ENCODE measurements at places on chromosomes 4 and X.

DNA sequence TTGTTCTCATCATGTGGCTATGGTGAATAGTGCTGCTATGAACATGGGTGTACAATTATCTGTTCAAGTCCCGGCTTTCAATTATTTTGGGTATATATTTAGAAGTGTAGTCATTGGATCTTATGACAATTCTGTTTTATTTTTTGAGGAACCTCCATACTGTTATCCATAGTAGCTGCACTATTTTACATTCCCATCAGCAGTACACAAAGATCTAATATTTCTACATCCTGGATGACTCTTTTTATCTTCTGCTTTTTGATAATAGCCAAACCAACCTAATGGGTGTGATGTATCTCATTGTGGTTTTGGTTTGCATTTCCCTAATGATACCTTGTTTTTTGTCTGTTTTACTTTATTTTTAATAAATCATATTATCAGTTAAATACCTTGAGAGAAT lies 12.9 kb upstream of the IL13RA1 start:
- DNase-seq, result no peak

- no peak for DNase-seq
Measured at GRCh38 chr4:84892950-84893349, 73.5 kb downstream of the WDFY3 start.

- no peak for DNase-seq
Measured at GRCh38 chrX:15790769-15791290, 546 bp downstream of the ZRSR2 start.

DNA sequence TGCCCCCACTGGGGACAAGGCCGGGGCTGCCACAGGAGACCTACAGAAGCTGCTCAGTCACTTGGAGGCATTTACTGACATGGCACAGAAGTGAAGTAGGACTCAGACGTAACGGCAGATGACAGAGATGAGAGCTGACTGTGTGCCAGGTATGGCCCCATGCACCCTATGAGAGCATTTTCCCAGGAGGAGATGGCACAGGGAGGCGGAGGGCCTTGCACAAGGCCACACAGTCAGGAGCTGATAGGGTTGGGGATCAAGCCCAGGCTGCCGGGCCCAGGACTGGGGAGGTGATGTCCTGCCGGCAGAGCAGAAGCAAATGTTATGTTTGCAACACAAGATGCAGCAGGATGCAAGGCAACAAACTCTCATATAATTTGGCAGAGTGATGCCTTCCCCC lies 34.1 kb downstream of the NAT8L start:
- DNase-seq, result no peak

- DNase-seq, result no peak
Measured at GRCh38 chrX:103488332-103488731, 31.0 kb downstream of the RAB40A start.

- DNase-seq, result no peak
Measured at GRCh38 chr4:78779280-78779679, 3.1 kb downstream of the BMP2K start.

- DNase-seq, result no peak
Measured at GRCh38 chrX:65837875-65838549, 170.6 kb downstream of the MSN start.

GRCh38 chrX:72280321-72280845 lies 3.3 kb upstream of the RPS4X start:
- no peak for DNase-seq

DNA sequence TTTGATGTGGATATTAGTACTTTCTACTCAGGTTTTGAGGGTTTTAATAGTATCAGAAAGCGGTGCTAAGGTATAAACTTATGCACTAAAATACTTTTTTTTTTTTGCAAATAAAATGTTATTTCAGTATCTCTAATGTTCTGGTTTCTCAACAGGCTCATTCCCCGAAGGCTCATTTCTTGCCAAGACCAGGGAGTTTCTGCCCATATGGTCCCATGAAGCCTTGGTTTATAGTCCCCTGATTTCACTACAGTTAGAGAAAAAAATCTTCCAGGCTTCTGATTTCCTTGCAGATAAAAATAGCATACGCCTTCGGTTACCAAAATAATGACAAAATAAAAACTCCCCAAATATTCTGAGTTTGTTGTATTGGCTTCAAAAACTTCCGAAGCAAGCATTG lies 814.2 kb upstream of the PABPC4L start:
- DNase-seq, result no peak

GRCh38 chrX:10039821-10040793 lies 72.9 kb downstream of the CLDN34 start:
- peak; percentile 3 for DNase-seq

- peak; percentile 27 for DNase-seq
Measured at GRCh38 chr4:165301833-165302232, 25.6 kb upstream of the MSMO1 start.

DNA sequence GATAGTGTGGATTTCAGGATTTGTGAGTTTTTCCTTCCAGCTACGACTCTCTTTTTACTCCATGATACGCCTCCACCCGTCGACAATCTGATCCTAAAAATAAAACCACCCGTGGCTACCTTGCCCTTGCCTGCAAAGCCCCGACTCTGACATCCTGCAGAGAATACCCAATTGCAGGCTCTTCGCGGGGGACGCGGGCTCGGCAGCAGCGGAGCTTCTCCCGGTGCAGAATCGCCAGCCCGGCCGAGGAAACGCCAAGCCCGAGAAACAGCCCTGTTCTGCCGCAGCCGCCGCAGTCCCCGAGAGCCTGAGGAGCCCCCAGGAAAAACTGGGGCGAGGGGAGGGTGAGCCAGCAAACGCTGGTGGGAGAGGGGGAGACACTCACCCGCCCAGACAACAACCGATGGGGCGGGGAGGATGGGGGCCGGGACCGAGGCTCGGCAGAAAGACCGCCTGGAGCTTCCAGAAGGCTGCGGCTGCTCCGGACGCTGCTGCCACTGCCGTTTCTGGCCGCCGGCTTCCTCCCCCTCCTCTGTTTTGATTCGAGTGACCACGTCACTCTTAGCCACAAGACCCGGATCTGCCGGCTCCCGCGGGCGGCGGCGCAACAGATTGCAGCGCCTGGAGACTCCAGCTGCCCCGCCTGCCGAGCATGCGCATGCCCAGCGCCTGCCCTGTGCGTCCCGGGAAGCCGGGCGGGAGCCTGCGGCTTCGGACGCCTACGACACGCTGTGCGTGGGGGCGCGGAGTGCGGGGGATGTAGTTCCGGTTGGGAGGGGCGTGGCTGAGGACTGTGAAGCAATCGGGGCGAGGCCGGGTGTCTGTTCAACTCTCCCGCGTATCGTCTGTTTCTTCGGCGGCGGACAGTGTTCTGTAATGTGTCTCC lies at the start of gene SMIM14:
TSS of gene SMIM14 (minus strand) at position 512 of the 886 bp plus-strand sequence. CDS start 33,720 bp downstream, outside the sequence.
- DNase-seq, result peak; percentile 94

GRCh38 chrX:21975812-21976211 lies 35.3 kb downstream of the SMS start:
- no peak for DNase-seq

- DNase-seq, result no peak
Measured at GRCh38 chr4:132101526-132101925, 1047.6 kb upstream of the PCDH10 start.

- no peak for DNase-seq
Measured at GRCh38 chrX:42967681-42968300, 189.8 kb upstream of the PPP1R2C start.

DNA sequence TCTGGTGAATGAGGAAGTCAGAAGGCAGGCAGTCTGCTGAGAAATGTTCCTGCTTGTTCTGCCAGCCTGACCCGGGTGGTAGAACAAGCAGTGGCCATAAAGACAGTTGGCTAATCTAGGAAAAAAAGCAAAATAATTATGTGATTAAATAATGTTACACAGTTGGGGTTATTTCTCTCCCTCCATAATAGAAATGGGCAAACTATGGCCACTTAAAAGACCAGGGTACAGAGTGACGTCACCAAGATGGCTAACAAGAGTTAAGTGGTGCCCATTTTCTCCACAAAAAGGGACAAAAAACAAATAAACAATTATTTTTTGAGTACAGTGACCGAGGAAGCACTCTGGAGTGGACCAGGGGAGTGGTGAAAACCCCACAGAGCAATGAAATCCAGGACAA lies 16.1 kb upstream of the SPANXD start:
- DNase-seq, result no peak

DNA sequence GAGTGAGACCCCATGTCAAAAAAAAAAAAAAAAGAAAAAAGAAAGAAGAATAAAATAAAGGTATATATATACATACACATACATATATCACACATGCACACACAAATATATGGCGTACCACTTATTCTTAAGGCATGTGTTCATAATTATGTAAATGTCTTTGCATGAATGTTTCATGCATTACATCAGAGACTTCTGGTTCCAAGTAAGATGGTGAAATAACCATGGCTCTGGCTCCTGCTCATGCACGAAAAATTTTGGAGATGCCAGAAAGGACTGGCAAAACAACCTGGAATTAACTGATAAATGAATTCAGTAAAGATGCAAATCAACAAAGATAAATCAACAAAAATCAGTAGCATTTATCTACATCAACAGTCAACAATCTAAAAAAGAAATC lies 19.7 kb upstream of the FHIP1A start:
- DNase-seq, result no peak

GRCh38 chr4:69092980-69093568 lies 3.2 kb upstream of the UGT2B7 start:
- DNase-seq, result no peak

DNA sequence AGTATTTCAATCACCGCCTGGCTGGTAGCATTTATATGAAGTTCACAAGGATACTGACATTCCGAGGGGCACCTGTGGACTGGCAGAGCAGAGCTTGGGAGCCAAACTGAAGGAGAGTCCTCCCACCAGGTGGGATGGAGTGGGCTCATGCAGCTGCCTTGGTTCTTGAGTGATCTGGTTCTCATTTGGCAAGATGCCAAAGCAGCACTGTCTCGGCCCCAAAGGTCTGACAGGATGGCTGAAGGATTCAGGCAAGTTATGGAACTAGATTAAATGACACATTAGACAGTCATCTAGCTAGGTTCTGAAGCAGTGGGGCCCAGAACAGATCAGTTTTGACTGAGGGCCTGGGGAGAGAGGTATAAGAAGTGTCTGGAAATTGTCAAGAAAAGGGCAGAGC lies 3.2 kb downstream of the FGF16 start:
- DNase-seq, result peak; percentile 7

DNA sequence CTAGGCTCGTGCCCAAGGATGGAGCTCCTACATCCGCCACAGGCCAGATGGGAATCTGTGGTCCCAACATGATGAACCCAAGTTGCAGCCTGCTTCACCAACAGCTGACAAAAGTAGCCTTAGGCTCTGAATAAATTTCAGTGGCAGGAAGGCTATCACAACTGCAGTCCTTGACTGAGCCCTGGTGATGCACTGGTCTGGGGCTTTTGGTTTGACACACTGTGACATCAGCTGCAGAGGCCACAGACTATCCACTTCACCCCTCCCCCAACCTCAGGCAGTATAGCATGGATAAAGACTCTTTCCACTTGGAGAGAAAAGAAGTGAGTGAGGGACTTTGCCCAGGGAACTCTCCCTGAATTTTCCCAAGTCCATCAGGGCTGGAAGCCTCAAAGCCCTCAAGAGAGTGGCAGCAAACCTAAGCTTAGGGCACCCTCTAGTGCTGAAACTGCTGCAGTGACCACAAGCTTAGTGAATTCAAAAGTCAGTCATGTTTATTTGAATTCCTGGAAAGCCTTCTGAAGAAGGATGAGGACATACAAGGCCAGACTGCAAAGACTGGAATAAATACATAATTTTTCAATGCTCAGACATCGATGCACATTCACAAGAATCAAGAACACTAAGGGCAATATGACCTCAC lies 135.0 kb upstream of the TENT5D start:
- peak; percentile 7 for DNase-seq

GRCh38 chr4:26842911-26843310 lies 17.7 kb upstream of the STIM2 start:
- no peak for DNase-seq

DNA sequence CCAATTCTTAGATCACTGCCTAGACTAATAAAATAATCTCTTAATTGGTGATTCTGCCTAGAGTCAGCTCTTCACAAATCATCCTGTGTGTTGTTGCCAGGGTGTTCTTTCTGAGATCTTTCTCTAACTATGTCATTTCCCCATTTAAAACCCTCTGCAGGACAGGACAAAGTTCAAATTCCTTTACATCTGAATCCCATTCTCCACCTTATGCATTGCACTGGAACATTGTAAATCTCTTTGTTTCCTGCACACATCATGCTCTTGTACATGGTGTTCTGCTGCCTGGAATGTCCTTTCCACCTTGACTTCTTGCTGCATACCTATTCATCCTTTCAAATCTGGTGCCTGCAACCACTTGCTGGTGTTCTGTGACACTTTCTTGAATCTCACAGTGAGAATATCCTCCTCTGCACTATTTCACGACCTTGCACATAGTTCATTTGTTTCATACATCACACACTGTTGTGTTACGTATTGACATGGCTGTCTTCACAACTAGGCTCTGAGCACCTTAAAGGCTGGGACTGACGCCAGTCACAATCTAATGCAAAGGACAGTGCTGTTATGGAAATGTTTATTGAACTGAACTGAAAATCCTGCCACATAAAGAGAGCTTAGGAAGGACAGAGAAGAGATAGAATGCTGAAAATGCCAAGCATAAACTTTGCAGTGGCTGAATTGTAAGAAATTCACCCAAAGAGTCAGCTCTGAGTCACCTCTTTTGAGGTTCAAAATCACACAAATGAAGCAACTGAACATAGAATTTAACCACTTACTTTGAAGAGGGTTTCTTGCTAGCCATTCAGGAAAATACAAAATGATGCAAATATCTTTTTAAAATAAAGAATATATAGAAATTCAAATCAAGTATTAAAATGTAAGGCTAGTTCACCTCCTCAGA lies 26.4 kb upstream of the SMIM14 start:
- DNase-seq, result no peak

- DNase-seq, result no peak
Measured at GRCh38 chr4:80221161-80221560, 23.9 kb downstream of the PRDM8 start.

- peak; percentile 61 for DNase-seq
Measured at GRCh38 chr4:76989391-76990061, 40.0 kb downstream of the SEPTIN11 start.

GRCh38 chrX:53373307-53373706 lies 49.1 kb downstream of the SMC1A start:
- DNase-seq, result no peak

- DNase-seq, result no peak
Measured at GRCh38 chrX:69282893-69283690, 117.8 kb upstream of the PJA1 start.

- DNase-seq, result peak; percentile 37
Measured at GRCh38 chr4:169626331-169627282, 6.2 kb downstream of the CLCN3 start.
